ENCODE measurements at places on chromosomes 4 and X.

- no peak for DNase-seq
Measured at GRCh38 chr4:184217634-184218033, at the start of gene ENPP6. ENPP6 (minus strand) TSS chr4:184217873; CDS start chr4:184217819, 54 bp downstream.

DNA sequence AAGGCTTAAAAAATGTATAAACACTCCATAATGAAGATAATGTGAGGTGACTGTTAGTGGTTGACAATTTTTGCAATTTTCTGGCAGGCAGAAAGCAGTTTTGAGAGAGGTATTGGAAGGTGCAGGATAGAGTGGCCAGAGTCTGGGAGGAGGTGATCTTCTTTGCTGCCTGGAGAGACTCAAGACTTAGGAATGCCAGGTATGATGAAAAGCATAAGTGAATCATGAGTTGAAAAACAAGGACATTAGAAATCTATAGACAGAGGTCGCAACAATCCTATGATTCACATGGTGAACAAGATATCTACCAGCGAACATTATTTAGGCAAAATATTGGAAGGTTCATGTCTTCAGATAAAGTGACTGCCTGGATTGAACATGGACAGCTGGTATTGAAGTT lies 118.5 kb downstream of the CFAP299 start:
- DNase-seq, result no peak

DNA sequence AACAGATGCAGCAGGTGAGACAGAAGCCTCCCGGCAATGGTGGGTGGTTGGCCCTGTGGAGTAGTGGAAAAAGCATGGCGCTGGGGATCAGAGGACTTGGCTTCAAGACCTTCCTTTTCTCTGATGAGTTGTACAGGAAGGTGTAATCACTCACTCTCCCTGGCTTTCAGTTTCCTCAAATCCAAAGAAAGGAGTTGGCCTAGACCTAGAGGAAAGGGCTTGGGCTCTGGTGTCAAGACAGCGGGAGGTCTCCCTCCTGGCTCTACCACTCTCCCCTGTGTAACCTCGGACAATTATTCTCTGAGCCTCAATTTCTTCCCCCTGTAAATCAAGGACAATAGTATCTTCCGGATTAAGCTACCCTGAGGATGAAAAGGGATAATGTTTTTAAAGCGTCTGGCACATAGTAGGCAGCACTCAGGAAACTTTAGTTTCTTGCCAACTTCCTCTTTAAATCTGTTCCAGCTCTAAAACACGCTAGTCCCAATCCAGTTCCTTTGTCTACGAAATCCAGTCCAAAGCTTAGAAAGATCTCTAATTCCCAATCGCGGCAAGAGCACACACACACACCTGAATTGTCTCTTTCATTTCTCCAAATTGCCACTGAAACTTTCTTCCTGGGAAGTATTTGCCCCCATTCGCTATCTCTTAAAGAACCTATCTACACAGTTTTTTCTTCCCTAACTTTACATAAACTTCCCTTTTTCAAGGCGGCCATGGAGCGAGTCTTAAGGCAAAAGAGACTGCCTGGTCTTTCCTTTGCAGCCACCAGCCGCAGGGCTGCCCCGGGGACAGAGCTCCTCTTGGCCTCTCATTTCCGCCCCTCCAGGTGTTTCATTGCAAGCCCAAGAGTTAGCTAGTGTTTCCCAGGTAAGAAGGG lies 29.9 kb upstream of the GPC4 start:
- DNase-seq, result no peak

DNA sequence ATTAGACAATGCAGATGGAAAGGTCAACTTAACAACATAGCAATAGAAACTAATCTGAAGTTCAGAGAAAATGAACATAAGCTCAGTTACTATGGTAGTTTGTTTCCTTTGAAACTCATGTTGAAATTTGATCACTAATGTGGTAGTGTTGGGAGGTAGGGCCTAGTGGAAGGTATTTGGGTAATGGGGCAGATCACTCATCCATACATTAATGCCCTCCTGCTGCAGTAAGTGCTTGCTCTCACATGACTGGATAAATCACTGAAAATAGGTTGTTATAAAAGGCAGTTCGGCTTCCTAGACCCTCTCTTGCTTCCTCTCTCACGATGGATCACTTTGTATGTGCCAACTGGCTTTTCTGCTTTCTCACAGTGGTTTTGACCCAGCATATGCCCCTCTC lies 567.4 kb upstream of the GALNT7 start:
- DNase-seq, result no peak

DNA sequence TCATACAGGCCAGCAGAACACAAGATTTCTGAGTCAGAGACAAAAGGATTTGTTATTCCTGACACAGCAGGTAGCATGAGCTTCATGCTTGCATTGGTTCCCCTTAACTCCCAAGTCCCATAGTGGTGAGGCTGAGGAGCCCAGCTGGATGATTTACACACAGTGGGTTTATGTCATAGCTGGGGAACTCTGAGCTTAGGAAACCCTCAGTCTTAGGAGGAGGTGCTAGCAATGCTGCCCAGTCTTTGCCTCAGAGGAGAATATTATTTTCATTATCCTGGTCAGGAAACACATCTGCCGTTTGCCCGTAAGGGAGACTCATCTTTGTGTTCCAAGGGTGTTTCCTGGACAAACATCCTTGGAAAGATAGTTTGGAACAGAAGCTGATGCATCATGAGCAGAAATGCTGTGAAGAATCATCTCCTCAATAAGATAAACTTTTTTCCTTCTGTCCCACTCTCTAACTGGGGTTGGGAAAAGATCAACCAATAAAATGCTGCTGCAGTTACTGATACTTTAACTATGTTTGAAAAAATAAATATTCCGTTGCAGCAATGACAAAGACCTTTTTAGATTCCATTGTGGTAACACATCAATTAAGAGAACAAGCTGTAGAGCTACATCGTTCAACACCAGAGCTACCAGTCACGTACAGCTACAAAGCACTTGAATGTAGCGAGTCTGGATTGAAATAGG lies 146.8 kb downstream of the DCLK2 start:
- no peak for DNase-seq

GRCh38 chr4:139239127-139239772 lies 40.8 kb downstream of the MGARP start:
- DNase-seq, result no peak

DNA sequence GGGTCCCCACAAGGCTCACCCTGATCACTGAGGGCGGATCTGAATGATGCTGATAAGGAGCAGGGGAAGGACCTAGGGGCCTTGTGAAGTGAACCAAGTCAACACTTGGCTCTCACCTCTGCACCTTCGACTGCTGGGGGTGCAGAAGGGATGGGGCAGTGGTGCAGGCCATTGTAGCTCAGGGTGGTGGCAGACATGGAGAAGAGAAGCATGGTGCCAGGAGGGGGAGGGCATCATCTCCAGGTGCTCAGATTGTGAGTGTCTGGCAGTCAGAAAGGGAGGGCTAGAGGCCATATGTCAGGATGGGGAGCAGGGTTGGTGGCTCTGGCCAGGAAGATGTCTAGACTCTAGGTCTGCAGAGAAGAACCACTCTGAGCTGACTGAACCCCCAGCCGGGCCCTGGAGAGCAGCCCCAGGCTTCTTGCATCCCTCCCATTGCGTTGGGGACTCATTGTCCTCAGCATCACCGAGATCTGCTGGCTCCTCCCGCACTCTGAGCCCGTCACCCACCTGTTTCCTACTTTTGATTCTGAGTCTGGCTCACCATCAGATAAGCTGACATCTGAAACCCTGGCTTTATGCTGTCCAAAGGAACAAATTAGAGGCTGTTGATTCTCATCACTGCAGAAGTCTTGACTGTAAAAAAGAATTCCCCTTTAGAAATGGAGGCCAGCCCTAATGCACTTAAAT lies 3.8 kb downstream of the APLN start:
- no peak for DNase-seq

- no peak for DNase-seq
Measured at GRCh38 chrX:73262991-73263390, 48.3 kb upstream of the NAP1L2 start.

GRCh38 chr4:54439831-54440243 lies 210.7 kb downstream of the PDGFRA start:
- DNase-seq, result no peak

DNA sequence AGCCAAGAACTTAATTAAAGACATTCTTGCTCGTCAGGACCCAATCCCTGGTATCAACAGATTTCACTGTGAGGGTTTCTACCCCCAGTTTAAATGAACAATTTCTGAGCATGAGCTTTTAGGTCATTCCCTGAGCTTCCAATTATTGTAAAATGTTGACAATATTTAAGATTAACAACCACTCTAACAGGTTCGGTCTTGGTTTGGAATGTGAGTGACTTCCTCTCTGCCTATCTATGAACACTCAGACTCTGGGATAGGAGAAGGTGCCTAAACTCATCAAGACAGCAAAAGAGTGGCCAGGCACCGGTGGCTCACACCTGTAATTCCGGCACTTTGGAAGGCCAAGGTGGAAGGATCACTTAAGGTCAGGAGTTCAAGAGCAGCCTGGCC lies 82.9 kb upstream of the TMEM150C start:
- no peak for DNase-seq

- DNase-seq, result no peak
Measured at GRCh38 chr4:123893011-123893981, 496.7 kb downstream of the SPRY1 start.

GRCh38 chr4:8077181-8078108 lies 81.2 kb downstream of the ABLIM2 start:
- DNase-seq, result no peak
